Stimulated activated CD4-positive, alpha-beta T cell treated with anti-CD3 and anti-CD28 coated beads, TNF-alpha, amount 100 ng/mL, for 4 hours (primary cell): ENCODE measurements at places on chromosomes 11 and 22.

GRCh38 chr22:35835998-35836691 is 118.5 kb downstream of the APOL5 start:
- no peak for DNase-seq

GRCh38 chr11:112103446-112103845 is 16.8 kb downstream of the SDHD start:
- DNase-seq: no peak

GRCh38 chr11:116504541-116505297 is 268.1 kb downstream of the BUD13 start:
- no peak for DNase-seq

- DNase-seq: no peak
These were observed 938 bp downstream of the FXYD6 start for GRCh38 chr11:117875382-117876058.

- no peak for DNase-seq
These were observed 117.4 kb downstream of the SGSM3 start for GRCh38 chr22:40487663-40488249.

- DNase-seq: no peak
These were observed 16.7 kb downstream of the PHLDA2 start for GRCh38 chr11:2912498-2912897.

DNA sequence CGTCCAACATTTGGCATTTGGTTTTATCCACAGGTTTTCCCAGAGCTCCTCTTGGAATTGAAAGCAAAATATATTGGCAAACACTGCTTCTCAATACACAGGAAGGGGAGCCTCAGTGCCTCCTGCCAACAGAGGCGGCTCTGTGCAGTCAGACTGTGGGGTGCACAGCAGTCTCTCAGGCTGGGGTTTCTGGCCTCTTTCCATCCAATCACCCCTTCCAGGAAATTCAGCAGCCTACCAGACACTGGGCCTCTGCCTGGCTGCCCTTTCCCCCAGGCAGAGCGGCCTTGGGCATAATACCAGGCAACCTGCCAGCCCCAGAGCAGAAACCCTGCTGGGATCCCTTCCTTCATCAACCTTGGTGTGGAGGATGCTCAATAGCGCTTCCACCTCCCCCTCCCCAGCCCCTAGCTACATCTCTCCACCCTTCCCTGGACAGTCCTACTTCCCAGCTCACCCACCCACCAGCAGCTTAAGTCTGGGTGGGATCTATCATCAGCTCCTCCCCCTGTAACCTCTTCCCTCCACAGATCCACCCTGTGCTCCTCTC is 17.8 kb upstream of the RAPSN start:
- no peak for DNase-seq

GRCh38 chr11:119418759-119419158 is 4.2 kb downstream of the THY1 start:
- no peak for DNase-seq

- no peak for DNase-seq
These were observed 4.7 kb downstream of the HYOU1 start for GRCh38 chr11:119052163-119052814.

- no peak for DNase-seq
These were observed 2.9 kb upstream of the KIRREL3 start for GRCh38 chr11:127003260-127003981.

DNA sequence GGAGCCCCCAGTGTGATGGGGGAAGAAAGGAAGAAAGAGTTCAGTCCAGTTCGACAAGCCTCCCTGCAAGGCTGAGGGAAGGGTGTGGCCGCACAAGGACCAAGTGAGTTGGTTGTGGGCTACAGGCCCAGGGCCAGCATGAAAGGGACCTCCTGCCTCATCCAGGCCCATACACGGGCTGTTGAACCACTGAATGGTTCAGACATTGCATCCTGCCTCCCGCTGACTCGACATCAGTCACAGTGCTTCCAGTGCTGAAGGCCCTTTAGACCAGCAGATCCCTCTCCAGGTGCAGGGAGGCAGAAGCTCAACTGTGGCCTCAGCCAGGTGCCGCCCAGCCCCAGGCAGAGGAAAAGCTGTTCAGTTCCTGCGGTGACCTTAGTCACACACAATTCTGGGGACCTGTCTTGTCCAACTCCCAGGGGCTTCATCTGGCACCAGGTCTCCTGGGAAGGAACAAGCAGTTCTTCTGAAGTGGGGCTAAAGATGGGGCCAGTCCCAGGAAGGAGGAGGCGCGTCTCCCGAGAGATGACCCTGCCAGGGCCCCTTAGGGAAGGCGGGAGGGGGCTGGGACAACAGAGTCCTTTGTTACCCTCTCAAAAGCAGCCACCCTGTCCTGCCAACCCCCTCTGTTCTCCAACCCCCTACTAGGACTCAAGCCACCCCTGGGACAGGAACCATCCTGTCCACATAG is 6.6 kb downstream of the ARRB1 start:
- no peak for DNase-seq

- no peak for DNase-seq
These were observed 25.8 kb downstream of the RSPH14 start for GRCh38 chr22:23115825-23116494.

DNA sequence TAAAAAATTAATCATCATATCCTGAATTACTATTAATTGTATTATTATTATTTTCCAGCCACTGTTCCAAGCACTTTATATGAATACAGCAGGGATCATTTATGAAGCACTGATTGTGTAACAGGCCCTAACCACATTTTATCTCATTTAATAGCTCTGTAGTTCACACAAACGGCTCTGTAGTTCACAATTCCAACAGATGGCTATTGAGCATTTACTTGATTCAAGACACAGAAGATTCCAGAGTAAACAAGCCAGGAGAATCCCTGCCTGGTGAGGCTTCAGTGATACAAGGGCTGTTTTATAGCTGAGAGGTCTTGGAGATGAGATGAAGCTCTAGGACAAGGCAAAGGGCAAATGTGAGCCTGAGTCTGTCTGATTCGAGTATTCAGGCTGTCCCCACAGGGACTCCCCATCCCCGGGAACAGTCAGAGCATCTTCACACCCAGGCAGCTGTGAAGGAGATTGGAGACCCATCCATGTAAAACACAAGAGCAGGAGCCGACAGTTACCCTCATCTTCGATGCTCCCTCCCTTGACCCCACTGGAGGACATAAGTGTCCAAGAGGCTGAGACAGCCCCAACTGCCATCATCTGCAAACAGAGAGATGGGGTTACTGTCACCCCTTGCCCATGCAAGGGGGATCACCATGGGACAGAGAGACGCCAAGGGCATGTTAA is 222.5 kb downstream of the MN1 start:
- no peak for DNase-seq

DNA sequence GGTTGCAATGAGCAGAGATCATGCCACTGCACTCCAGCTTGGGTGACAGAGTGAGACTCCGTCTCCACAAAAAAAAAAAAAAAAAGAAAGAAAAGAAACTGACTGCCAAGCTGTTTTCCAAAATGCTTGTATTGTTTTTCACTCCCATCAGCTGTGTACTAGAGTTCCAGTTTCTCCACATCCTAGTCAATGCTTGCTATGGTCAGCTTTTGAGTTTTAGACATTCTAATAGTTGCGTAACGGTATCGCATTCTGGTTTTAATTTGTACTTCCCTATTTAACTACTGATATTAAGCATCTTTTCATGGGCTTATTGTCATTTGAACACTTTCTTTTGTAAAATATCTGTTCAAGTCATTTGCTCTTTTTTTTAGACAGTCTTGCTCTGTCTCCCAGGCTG is 55.7 kb downstream of the TSPAN18 start:
- DNase-seq: no peak

DNA sequence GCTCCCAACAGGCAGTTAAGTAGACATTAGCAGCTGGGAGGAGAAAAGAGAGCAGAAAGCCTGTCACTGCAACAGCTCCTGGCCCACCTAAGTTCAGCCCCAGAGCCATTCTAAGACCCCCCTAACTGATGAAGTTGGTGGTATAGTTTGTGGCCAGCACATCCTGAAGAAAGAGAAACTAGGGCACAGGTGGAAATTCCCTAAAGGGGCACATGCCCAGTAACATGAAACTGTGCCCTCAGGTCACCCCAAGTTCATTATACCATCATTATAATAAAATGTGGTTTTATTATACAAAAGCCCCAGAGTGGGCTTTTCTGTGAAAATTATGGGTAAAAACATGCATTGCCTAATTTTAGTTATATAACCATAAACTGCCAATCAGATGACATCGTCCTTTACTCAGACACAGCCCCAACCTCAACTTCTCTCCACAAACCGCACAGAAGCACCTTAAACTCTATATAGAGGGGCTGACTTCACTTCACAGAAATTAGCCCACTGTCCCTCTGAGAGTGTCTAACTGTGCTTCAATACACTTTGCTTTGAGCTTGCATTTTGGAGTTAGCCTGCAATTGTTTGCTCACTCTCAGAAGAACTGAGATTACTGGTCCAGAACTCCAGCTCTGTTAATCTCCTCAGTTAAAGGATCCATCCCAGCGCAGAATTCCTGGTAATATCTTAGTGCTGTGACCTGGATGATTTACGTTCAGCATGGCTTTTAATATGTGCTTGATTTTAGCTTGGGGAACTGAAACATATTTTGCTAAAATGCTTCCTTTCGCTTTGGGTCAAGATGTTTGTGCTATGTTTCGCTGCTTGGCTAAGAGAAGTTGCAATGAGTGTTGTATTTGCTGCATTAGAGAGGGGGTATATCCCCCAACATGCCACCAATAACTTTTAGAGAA is 1.8 kb upstream of the APOL3 start:
- DNase-seq: no peak

- no peak for DNase-seq
These were observed 928.8 kb downstream of the FAM181B start for GRCh38 chr11:81804858-81805257.

- DNase-seq: no peak
These were observed 33.4 kb upstream of the ZBED5 start for GRCh38 chr11:10891151-10891720.

DNA sequence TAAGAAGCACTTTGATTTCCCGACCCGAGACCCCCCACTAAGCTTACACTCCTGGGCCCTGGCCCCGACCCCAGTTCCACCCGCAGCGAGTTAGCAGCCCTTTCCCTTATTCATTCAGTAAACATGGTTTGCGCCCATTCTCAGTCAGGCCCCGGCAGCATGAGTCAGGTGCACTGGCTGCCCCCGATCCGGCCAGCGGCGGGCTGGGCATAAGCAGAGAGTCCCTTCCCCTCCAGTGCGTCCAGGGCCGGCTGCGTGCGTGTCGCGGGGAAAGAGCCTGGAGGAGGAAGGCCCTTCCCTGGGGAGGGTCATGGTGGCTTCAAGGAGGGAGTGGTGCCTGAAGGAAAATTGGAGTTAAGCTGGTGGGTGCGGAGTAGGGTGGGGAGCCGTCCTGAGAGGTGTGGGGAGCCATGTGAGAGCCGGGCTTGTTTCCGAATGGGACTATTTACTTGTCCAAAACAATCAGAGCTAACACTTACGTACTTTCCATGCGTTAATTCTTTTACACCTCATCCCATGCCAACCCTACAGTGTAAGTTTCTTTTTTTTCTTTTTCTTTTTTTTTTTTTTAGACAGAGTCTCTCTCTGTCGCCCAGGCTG is 657 bp downstream of the IGHMBP2 start:
- DNase-seq: peak; percentile 18

GRCh38 chr11:108216988-108217387 is 5.5 kb downstream of the NPAT start:
- DNase-seq: no peak

- no peak for DNase-seq
These were observed 11.7 kb upstream of the MYH9 start for GRCh38 chr22:36399472-36399778.

- no peak for DNase-seq
These were observed 34.0 kb downstream of the IRAG1 start for GRCh38 chr11:10659339-10660216.

- no peak for DNase-seq
These were observed 340.4 kb downstream of the SOX6 start for GRCh38 chr11:16015741-16016467.

- no peak for DNase-seq
These were observed 125.6 kb upstream of the LMO1 start for GRCh38 chr11:8389029-8389996.

- no peak for DNase-seq
These were observed 49.7 kb upstream of the EMID1 start for GRCh38 chr22:29155966-29156365.

DNA sequence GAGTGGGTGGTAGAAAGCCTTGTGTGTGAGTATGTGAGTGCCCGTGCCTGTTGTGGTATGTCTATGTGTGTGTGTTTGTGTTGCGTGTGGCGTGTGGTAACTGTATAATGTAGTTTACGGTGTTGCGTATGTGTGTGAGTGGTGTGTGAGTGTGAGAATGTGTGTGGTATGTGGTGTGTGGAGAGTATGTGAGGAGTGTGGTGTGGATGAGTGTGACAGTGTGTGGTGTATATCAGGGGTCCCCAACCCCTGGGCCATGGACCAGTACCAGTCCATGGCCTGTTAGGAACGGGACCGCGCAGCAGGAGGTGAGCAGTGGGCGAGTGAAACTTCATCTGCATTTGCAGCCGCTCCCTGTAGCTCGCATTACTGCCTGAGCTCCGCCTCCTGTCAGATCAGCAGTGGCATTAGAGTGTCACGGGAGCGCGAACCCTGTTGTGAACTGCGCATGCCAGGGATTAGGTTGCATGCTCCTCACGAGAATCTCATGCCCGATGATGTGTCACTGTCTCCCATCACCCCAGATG is 5.7 kb downstream of the UPK3A start:
- DNase-seq: no peak

DNA sequence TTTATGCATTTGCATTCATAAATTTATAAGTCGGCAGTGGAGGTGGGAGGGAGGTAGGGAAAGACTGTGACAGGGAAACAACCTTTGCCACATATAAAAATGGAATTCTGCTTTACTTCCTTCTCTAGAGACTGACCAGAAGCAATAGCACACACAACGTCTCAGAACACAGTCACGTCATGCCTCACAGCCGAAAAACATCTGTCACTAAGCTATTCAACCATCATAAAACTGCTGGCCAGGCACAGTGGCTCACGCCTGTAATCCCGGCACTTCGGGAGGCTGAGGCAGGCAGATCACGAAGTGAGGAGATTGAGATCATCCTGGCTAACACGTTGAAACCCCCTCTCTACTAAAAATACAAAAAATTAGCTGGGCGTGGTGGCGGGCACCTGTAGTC is 101.0 kb upstream of the CHRM4 start:
- DNase-seq: no peak

DNA sequence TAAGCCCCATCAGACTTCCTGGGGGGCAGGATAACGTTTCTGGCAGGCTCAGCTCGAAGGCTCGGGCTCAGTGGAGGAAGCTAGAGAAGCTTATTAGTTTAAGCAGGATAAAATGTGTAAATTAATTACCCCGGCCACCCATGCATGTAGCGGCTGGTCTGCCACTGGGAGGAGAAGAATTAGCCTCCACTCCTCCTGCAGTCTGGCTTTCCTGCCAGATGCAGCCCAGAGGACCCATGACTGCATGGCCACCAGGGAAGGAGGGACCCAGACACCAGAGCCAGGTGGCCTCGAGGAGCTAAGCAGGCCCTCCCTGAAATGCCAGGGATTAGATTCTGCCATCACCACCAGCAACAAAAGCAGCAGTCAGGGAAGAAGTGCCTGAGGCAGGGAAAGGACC is 32.3 kb downstream of the TRIM29 start:
- DNase-seq: no peak

- DNase-seq: no peak
These were observed 16.5 kb upstream of the FXYD2 start for GRCh38 chr11:117840881-117841550.
